ENCODE measurements at places on chromosomes 3 and 15. TPM values are rescaled to one million over a fixed set of nuclear protein-coding genes. Genes with fewer than 3 reads are reported as not detected.

- no peak overlapping the region for H3K27ac ChIP-seq
- no peak for DNase-seq
- no peaks in the 10 kb centered on the region for H3K27me3 ChIP-seq
- H3K36me3 ChIP-seq = no peaks in the 10 kb centered on the region
- no peak overlapping the region for H3K4me3 ChIP-seq
- no peaks in the 10 kb centered on the region for H3K4me1 ChIP-seq
Measured at GRCh38 chr15:34019369-34019990, 19.5 kb downstream of the AVEN start.

GRCh38 chr15:89781055-89781454 is 4.9 kb downstream of the MESP2 start:
- H3K4me1 ChIP-seq = peaks cover 64% of the 10 kb centered on the region
- no peak for DNase-seq
- peak overlapping the region; percentile 68 for H3K27ac ChIP-seq
- no peaks in the 10 kb centered on the region for H3K27me3 ChIP-seq
- H3K4me3 ChIP-seq = no peak overlapping the region

DNA sequence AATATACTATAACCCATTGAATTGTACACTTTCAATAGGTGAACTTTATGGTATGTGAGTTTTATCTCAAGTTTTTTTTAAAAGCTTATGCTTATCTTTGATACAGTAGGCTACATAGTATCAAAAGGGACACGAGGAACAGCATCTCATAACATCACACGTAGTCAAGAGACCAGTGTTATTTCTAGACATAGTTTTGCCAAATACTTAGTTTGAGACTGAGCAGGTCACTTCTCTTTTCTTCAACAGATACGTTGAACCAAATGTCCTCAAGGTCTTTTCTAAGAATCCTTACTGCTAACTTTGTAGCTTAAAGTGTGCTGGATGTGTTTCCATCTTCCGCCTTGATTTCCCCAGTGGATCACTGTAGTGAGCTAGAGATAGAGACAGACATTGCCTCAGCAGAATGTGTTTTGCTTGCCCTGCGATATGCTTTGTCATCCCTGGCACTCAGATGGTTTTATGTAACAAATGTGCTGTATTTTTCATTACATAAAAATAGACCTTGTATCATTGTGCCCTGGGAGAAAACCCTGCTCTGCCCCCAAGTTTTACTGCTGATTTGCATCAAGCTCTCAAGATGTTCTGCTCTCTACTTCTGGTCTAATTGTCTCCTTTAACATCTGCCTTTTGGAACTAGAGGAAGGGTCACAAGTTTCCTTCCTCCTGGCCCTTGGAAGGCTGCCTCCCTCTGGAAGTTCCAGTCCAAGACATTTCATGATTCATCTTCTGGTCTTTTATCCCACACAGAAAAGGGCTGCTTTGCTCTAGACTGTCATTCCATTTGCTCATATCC is 426.4 kb upstream of the RGMA start:
- H3K4me1 ChIP-seq = no peaks in the 10 kb centered on the region
- DNase-seq = no peak
- no peaks in the 10 kb centered on the region for H3K36me3 ChIP-seq
- no peak overlapping the region for H3K27ac ChIP-seq
- no peak overlapping the region for H3K4me3 ChIP-seq

- no peaks in the 10 kb centered on the region for H3K36me3 ChIP-seq
- no peaks in the 10 kb centered on the region for H3K27me3 ChIP-seq
- no peak overlapping the region for H3K4me3 ChIP-seq
- no peak for DNase-seq
- no peak overlapping the region for H3K27ac ChIP-seq
Measured at GRCh38 chr15:82803793-82804574, 1.9 kb downstream of the FSD2 start.

GRCh38 chr3:33430571-33430970 is 9.6 kb downstream of the UBP1 start:
- peaks cover 30% of the 10 kb centered on the region for H3K4me1 ChIP-seq
- no peaks in the 10 kb centered on the region for H3K36me3 ChIP-seq
- H3K27me3 ChIP-seq = no peaks in the 10 kb centered on the region
- no peak overlapping the region for H3K4me3 ChIP-seq

- H3K4me1 ChIP-seq = no peaks in the 10 kb centered on the region
- peak; percentile 78 for DNase-seq
- peak overlapping the region; percentile 45 for H3K27ac ChIP-seq
- H3K36me3 ChIP-seq = no peaks in the 10 kb centered on the region
- H3K4me3 ChIP-seq = no peak overlapping the region
Measured at GRCh38 chr15:63487076-63487757, 17.2 kb upstream of the USP3 start.

DNA sequence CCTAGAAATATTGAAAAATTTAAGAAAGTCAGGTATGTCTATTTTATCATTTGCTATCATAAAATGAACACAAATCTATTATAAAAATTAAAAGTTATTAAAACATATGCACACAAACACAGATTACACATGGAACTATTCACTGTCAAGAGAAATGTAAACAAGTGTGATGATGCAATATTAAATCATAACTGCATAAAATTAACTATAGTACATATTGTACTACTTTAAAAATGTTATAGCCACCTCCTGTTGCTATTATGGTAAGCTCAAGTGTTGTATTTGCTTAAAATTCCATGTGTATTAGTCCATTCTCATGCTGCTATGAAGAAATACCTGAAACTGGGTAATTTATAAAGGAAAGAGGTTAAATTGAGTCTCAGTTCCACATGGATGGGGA is 54.7 kb upstream of the CMC1 start:
- no peaks in the 10 kb centered on the region for H3K4me1 ChIP-seq
- no peak for DNase-seq

GRCh38 chr15:59282515-59283337 is 76.1 kb downstream of the LDHAL6B start:
- no peak overlapping the region for H3K4me3 ChIP-seq
- peak overlapping the region; percentile 88 for H3K27ac ChIP-seq
- H3K27me3 ChIP-seq = no peaks in the 10 kb centered on the region
- no peaks in the 10 kb centered on the region for H3K36me3 ChIP-seq
- no peak for DNase-seq

- no peaks in the 10 kb centered on the region for H3K27me3 ChIP-seq
- no peaks in the 10 kb centered on the region for H3K4me1 ChIP-seq
- no peak for DNase-seq
- no peaks in the 10 kb centered on the region for H3K36me3 ChIP-seq
- H3K27ac ChIP-seq = no peak overlapping the region
- H3K4me3 ChIP-seq = no peak overlapping the region
Measured at GRCh38 chr3:113910966-113911365, 36.8 kb upstream of the ZDHHC23 start.

DNA sequence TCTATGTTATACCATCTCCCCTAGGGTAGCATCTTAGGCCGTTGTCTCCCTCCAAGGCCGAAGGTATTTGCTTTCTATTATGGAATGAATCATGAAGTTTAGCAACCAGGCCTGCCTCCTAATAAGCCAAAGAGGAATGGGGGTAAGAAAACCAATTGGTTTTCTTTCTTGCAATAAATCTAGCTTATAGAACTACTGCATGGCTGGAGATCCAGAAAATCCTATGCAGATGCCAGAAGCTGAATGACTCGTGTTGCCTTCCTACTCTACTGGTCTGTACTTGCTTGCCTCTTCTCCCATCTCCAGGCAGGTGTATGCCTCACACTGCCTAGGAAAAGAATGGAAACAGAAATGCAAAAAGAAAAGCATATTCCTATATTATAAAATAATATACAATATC is 31.1 kb upstream of the IL16 start:
- no peaks in the 10 kb centered on the region for H3K36me3 ChIP-seq
- no peaks in the 10 kb centered on the region for H3K27me3 ChIP-seq
- DNase-seq = no peak
- no peaks in the 10 kb centered on the region for H3K4me1 ChIP-seq
- no peak overlapping the region for H3K27ac ChIP-seq

- no peak for DNase-seq
- H3K4me1 ChIP-seq = no peaks in the 10 kb centered on the region
Measured at GRCh38 chr3:11784971-11785377, 61.7 kb downstream of the TAMM41 start.

DNA sequence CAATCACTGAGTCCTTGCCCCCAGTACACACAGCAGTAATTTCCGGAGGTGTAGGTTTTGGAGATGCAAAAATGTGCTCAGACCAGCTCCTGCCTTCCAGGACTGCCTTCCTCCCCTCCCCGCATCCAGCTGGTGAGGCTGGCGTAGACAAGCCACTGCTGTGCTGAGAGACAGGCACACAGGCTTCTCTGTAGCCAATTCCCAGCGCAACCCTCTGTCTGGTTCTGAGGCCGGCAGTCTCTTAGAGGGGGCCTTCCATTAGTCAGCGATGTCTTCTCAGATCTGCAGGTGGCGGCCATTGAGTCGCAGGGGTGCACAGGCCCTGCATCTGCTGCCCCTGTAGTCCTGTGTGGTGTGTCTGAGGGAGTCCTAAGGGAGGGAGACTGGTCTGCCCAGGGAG is 114.4 kb downstream of the DNAJB8 start:
- no peaks in the 10 kb centered on the region for H3K36me3 ChIP-seq
- no peak for DNase-seq
- no peak overlapping the region for H3K27ac ChIP-seq
- no peaks in the 10 kb centered on the region for H3K27me3 ChIP-seq
- no peak overlapping the region for H3K4me3 ChIP-seq

CFAP91 gene
- not detected for total RNA-seq

CLK3 gene
- total RNA-seq = 54.5 TPM

SNUPN gene
- 12.5 TPM for total RNA-seq

ZBTB11 gene
- 16.4 TPM for total RNA-seq

KNL1 gene
- total RNA-seq = 24.8 TPM

CPNE9 gene
- not detected for total RNA-seq

FGF7 gene
- total RNA-seq = not detected

CCK gene
- not detected for total RNA-seq

PIF1 gene
- 45.8 TPM for total RNA-seq

Data from Caco-2 (cell line).